ENCODE measurements at places on chromosomes 1 and 21.

- DNase-seq, result no peak
Observed at GRCh38 chr1:181987334-181987895, 74.1 kb downstream of the ZNF648 start.

- no peak for DNase-seq
Observed at GRCh38 chr1:30273021-30273325, 450.4 kb downstream of the MATN1 start.

DNA sequence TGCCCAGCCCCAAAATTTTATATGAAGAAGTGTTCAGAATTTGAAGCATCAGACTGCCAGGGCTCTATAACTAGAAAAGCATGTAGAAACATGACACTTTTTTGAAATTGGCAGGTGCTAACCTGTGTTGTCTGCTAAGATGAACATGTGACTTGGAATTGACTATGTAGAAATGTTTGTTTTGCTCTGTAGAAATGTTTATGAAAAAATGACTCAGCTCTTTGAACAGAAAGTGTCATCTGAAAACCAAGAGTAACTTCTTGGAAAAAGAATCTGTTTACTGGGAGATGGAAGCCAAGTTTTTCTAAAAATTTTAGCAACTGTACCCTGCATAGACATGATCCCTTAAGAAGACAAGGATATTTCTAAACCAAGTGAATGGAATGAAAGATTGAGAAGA is 59.2 kb downstream of the LHX9 start:
- DNase-seq, result no peak

- DNase-seq, result no peak
Observed at GRCh38 chr1:17935230-17935629, 172.4 kb upstream of the IGSF21 start.

GRCh38 chr1:174971902-174972301 is 27.8 kb upstream of the CACYBP start:
- no peak for DNase-seq

DNA sequence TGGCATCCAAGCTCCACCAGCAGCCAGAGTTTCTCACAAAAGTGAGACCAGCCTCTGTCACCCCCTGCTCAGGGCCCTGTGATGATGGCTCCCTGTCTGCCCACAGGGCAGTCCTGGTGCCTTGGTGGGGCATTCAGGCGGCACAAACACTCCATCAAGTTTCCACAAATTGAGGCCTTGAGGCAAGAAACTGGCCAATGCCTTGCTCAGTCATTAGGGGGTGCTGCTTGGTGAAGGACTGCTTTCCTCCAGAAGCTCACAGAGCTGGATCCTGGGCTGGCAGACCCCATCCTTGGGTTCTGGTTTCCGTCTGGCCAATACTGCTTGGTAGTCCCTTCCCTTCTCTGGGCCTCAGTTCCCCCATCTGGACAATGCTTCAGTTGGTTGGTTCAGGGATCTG is 12.5 kb upstream of the AHDC1 start:
- no peak for DNase-seq
